Stimulated activated CD4-positive, alpha-beta T cell treated with anti-CD3 and anti-CD28 coated beads, TNF-alpha, amount 100 ng/mL, for 48 hours (primary cell): ENCODE measurements at places on chromosomes 3 and 15.

DNA sequence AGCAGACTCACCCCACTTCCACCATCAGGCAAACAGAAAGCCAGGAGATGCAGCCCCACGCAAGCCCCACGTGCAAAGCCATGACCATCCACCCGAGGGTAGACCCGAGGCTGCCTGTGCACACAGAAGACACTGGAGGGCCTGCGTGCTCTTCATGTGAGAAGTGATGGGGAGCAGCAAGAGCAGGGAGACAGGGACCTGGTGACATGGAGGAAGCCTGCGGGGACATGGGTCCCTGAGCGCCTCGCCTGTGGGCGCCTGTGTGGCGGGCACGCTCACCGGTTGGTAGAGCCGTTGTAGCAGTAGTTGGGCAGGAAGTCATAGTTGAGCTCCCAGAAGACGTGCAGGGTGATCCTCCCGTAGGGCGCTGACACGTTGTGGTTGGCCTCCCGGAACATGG is 65.0 kb downstream of the NIPA2 start:
- no peak for DNase-seq

GRCh38 chr3:166785876-166786275 is 594.2 kb downstream of the ZBBX start:
- no peak for DNase-seq

GRCh38 chr15:38021259-38021658 is 86.8 kb downstream of the TMCO5A start:
- no peak for DNase-seq

DNA sequence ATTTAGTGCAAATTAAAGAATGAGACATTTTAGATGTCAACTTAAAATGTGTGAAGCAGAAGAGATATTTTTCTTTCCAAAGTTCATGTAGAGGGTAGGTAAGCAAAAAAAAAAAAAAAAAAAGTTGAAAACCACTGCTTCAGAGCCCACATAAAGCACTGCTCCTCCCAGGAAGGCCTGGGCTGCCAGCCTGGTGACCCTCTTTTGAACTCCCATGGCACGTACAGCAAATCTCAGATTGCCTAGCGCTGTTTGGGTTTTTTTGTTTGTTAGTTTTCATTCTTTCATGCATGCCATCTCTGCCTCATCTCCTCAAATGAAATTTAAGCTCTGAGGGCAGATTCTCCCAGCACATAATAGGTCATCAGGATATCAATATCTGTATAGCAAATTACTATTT is 120.1 kb downstream of the SRGAP3 start:
- no peak for DNase-seq

DNA sequence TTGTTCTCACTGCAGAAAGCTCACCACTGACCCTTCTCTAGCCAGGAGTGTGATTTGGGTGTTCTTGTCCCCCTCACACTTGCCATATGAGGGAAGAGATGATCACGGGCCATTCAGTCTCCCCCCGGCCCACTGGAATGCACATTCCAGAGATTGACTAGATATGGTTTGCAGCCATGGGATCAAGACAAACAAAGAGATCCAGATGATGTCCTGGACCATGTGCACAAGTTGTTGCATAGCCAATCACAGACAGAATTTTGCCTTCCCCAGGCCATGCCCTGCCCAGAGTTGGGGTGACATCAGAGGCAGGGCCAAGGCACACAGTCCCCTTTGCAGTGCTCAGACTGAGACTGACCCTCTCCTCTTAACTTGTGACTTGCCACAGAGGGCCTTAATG is 14.8 kb downstream of the MUC13 start:
- DNase-seq: no peak

- DNase-seq: no peak
These were observed 6.7 kb upstream of the ZFAND6 start for GRCh38 chr15:80052597-80053304.

DNA sequence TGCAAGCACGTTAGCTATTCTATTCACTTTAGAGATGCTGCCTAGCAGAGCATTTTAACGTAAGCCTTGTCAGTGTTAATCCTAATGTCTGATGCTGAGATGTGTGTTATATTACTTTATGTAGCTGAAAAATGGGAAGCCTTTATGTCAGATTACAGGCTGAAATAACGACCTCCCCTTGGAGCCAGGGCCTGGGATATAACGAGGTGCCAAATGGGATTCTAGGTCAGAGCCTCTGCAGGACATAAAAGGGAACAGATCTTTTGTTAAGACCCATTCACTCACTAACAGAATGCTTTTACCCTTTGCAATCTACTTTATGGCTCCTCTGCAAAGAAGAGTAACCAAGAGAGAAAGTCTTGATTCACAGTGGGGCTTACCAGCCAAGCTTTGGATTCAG is 815.5 kb upstream of the CFAP20DC start:
- DNase-seq: no peak

GRCh38 chr3:152272771-152273242 is 4.1 kb downstream of the MBNL1 start:
- no peak for DNase-seq

DNA sequence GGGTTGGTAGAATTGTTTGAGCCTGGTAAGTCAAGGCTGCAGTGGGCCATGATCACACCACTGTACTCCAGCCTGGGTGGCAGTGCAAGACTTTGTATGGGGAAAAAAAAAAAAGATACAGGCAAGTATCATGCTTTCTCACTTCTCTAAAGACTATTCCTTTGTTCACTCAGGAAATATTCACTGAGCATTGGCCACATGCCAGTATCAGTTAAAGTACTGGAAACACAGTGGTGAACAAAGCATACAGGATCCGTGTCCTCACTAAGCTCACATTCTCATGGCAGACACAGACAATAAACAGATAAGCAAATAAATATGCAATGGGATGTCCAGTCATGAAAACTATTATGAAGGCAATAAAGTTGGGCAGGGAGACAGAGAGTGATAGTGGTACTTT is 5.1 kb upstream of the MTHFS start:
- DNase-seq: no peak

GRCh38 chr3:25145176-25145575 is 282.9 kb upstream of the RARB start:
- no peak for DNase-seq

GRCh38 chr3:172102123-172102882 is 62.9 kb downstream of the FNDC3B start:
- no peak for DNase-seq

GRCh38 chr3:38590521-38590920 is 59.0 kb downstream of the SCN5A start:
- DNase-seq: no peak

DNA sequence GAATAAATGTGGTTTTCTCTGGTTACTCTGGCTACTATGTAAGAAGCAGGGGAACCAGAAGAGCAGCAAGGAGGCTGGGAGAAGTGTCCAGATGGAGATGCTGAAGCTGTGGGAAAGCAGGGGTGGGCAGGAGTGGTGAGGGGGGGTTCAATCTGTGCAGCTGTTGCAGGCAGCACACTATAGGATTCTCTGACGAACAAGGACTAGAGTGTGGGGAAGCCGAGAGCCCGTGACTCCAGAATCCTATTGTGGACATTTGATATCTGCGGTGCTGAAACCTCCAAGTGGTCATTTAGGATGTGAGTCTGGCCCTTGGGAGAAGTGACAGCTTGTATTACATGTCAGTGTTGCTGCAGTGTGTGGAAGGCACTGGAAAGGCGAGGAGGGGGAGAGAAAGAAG is 60.5 kb downstream of the GABRB3 start:
- no peak for DNase-seq

- no peak for DNase-seq
These were observed 935.0 kb downstream of the FHIT start for GRCh38 chr3:60316121-60316797.

DNA sequence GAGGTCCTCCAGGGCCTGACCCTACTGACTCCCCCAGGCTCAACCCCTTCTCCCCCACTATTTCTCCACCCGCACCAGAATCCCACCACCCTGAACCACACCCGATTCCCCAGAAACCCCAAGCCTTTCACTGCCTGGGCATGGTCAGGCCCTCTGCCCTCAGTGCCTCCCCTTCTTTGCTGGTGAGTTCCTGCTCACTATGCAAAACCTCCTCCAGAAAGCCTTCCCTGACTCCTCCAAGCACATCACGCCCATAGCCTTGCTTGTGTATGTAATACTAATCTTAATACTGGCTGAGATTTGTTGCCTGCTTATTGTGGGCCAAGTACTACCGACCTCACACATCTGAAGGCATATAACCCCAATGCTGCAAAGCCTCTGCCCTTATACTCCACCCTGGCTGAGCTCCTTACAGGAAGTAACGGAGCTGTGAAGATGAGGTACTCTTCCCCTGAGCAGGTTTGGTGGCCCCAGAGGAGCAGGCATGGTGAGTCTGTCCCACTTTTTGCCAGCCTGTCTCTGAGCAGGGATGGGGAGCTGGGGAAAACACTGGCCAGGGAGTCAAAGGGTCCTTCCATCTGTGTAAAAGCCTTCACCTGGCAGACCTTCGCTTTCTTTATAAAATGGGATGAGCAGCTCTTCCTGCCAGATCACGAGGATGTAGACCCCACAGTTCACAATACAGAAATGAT is 9.5 kb downstream of the RAB6B start:
- no peak for DNase-seq

DNA sequence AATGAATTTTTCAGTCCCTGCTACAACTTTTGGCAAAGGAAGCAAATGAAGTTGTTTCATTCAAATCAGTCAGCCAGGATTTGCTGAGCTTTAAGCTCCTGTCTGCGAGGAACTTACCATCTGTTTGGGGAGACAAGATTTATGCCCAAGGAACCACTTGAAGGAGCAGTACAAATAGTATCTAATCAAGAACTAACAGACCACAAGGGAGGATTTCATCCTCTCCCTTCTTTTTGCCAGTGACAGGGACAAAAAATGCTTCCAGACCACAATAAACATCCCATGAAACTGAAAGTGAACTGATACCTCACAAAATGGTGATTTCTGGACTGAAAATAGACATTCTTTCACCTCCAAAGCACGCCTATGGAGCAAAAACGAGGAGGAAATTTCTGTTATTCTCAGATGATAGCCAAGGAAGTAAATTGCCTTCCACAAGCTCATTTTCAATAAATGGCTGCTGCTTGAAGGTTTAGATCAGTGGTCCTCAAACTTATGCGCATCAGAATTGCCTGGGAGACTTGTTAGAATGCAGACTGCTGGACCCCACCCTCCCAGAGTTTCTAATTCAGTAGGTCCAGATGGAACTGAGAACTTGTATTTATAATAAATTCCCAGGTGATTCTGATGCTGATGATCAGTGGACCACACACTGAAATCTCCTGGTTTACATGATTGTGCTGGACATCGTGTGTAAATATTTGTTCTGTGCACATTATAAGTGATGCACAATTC is 202.4 kb upstream of the GADL1 start:
- no peak for DNase-seq

DNA sequence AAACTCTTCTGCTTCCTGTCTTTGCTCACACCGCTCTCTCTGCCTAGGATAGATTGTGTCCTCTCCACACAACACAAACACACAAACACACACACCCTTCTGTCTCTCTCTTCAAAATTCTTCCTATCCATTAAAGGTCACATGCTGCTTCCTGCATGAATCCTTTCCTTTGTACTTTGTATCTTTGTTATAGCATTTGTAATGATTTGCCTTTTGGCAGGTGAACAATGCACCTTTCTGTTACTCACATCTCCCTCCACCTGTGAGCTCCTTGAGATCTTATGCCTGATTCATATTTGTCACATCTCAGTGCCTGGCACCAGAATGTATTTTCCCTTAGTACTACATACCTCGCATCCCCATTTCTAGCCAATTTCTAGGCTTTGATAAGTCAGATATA is 251.4 kb upstream of the UMPS start:
- DNase-seq: no peak

- DNase-seq: no peak
These were observed 914.9 kb upstream of the EPHA6 start for GRCh38 chr3:95899494-95899893.

GRCh38 chr15:100897221-100898151 is 17.9 kb downstream of the ALDH1A3 start:
- no peak for DNase-seq

GRCh38 chr15:38266247-38266986 is 13.8 kb downstream of the SPRED1 start:
- DNase-seq: no peak

GRCh38 chr15:80887148-80887547 is 102.5 kb downstream of the MESD start:
- no peak for DNase-seq

DNA sequence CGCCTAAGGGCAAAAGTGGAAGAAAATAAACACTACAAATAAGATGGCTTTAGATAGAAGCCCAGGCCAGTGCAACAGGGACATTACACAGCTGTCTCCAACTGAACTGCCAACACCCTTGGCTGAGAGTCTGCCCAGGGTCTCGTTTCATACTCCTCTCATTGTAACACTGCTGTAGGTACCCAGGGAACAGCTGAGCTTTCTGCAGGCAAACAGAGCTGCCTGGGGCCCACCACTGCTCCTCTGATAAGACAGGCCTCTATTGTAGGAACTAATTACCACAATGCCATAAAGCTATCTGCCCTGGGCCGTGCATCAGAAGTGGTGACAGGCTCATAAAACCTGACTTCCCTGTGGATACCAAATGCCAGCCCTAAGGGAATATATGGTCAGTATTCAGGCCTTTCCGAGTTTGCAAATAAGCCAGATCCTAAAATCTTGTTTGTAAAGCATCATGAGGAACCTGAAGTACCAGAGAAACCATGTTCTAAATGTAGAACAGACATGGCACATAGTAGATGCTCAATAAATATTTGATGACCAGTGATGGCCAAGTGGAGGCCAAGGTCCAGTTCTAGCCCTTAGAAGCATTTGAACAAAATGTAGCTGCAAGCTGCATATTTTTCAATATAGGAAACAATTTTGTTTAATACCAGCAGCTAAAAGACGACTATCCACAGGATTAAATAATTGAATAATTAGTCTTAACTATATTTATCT is 84.3 kb upstream of the NEO1 start:
- DNase-seq: no peak

DNA sequence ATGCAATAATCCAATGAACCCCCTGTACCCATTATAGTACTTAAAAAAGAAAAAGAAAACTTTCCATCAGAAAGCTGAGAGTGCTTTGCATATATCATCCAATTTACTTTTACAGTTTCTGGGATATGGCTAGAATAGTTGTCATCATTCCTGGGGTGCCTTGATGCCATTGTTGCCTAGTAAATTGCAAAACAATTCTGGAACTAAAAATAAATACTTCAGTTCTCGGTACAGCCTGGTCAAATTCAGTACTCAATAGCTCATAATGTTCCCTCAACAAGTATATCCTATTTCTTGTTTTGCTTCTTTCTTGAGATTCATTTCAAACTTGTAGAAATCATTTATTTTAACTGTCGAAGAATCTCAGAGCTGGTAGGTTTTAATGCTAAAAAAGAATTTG is 334.7 kb upstream of the MDFIC2 start:
- DNase-seq: no peak

GRCh38 chr3:45957586-45957985 is 14.3 kb downstream of the CXCR6 start:
- DNase-seq: no peak
